GM19239 (cell line): ENCODE measurements at places on chromosomes 5 and 9.
A peak's percentile ranks its signal among the peaks of the same experiment; 100 is the strongest.

- DNase-seq = no peak
These were observed 47.2 kb downstream of the NIPAL4 start for GRCh38 chr5:157506981-157507780.

- DNase-seq = no peak
These were observed 28.7 kb downstream of the CCT5 start for GRCh38 chr5:10278658-10279279.

DNA sequence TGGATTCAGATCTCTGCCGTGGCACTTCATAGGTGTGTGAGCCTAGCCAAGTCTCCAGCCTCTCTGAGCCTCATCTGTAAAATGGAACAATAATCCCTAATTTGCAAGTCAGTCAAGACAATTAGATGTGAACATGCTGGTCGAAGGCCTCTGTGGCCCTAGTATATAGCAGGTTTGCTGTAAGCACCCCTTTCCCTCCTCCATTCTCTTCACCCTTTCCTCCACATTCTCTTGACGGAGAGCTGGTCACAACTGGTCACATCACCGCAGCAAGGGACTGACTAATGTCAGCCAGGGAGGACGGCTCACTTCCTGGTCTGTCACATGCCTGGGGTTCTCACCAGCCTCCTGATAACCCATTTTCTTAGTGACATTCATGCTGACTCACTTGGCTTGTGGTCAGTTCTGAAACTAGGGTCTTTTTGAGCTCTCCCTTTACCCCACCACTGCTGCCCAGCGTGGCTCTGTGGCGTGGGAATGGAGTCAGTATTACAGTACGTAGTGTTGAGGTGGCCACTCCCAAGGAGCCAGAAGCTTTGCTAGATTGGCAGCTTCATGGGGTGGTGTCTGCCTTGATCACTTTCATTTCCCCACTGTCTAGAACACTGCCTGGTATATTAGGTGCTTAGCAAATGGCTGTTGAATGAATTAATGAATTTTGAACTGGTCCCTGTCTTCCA, 47.8 kb downstream of the ERGIC1 start:
- DNase-seq = peak; percentile 46

DNA sequence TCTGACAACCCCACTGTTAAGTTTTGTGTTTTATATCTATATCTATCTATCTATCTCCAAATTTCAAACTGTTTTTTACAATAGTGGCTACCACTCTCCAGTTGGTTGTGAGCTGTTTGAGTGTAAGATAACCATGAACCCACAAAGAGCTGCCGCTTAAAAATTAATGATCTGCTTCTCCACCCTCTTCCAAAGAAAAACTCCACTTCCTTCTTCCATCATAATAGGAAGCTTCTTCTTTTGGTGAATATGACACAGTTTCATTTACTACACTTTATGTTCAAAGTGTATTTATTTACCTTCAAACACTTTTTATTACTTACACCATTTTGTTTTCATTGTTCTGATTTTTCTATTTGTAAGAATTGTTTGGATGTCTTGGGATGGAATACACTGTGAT, 37.9 kb downstream of the SPZ1 start:
- no peak for DNase-seq

DNA sequence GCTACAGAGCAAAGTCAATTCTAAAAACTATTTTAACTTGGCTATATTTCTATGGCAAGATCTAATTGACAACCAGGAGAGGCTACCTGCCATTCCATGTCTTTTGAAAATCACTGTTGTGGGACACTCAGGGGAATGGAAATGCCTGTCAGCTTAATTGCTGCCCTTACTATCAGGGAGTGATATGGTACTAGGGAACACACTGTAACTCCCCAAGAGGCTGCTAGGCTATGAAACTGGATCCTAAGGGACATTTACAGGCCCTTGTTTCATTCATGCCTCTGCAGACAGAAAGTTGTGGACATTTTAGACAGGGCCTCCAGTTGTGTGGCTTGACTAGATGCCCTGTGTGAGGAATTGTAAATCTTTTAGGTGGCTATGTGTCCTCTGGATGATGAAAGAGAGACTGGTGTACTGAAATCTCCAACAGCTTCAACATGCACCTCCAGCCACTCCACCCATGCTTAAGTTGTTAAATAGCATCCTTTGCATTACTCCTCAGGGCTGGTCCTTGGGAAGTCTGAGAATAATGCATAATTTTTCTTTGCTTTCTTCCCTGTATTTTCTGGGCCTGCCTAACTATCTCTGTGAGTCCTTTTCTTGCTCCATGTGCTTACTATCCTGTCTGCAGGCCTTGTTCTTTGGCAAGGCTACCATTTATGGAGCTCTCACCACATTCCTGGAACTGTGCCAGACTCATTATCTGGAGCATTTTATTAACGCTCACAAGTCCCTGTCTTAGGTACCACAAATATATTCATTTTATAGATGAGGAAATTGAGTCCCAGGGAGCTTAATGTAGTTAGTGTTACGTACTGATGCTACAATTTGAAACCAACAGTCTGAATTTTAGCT, 3.2 kb downstream of the MROH2B start:
- no peak for DNase-seq

- DNase-seq = no peak
These were observed 71.5 kb downstream of the DAP start for GRCh38 chr5:10689391-10690081.

- DNase-seq = no peak
These were observed 3.0 kb upstream of the TMEM210 start for GRCh38 chr9:137174722-137175293.

GRCh38 chr5:109997161-109997560, 307.4 kb downstream of the MAN2A1 start:
- DNase-seq = no peak

DNA sequence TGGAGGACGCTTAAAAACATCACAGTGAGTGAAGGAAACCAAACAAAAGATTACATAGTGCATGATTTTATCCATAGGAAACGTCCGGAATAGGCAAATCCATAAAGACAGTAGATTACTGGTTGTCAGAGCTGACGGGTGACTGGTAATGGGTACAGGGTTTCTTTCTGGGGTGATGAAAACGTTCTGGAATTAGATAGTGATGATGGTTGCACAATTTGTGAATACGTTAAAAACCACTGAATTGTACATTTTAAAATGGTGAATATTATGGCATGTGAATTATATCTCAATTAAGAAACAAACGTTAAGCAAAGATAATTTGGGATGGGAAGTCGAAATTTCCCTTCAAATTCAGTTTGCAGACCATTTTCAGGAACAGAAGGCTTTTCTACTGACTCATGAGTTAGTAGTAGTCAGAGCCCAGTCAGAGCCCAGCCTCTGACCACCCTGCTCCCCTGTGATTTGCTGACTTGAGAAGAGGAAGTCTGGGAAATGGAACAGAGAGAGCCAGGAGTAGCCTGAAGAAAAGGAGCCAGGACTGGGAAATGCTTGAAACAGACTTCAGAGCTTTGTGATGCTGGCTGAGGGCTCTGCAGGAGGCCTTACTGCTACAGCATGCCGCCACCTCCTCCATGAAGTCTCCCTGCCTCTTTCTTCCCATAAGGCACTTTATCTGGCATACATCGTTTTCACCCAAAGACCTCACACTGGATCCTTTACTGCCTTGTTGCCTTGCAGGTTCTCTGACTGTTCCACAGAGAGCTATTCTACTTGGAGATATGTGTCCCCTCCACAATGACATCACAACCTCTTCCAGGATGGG, 46.4 kb upstream of the CTNNA1 start:
- no peak for DNase-seq
